LNCaP clone FGC (cell line): ENCODE measurements at places on chromosomes 11 and 22.

DNA sequence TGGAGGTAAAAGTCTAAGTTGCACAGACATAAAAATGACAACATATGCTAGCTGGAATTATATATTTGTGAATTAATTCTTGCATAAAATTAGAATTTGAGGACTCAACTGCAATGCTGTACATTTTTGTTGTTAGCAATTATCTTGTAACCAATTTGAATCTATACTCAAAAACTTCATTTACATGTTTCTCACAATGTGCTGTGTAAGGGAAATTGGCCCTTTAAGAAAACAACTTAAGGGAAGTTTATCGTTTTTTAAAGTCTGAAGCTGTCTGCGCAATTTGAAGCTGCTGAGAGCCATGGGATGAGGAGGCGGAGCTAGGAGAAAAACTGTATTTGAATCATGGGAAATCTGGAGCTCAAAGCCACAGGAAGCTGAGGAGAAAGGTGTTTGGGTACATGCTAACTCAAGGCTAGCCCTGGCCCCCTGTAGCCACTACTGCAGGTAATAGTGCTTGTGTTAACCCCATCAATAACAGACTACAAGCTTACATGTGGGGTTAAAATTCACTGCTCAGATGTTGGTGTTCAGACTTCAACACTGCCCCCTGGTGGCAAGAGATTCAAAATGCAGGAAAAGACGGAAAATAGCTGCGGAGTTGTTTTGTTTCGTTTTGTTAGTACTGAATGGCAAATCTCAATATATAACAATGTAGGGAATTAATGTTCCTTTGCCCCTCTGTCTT lies 126.1 kb downstream of the BRD1 start:
- no peak for DNase-seq

GRCh38 chr22:45863981-45864751 lies 112.8 kb downstream of the WNT7B start:
- DNase-seq = no peak

DNA sequence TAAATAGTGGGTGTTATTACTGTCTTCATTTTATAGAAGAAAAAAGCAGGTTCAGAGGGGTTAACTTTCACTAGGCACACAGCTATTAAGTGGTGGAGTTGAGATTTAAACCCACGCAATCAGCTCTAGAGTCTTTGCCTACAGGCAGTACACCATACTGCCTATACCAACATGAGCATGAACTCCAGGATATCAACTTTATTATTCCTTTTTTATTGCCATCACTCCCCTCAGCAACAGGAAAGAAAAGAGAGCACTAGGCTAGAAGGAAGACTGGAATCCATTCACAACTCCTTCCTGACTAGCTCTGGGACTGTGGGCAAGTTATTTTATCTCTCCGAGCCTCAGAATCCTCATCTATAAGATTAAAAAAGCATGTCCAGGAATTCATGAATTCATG lies 58.7 kb upstream of the FSHB start:
- no peak for DNase-seq

GRCh38 chr11:94790197-94790596 lies 22.0 kb downstream of the AMOTL1 start:
- no peak for DNase-seq

DNA sequence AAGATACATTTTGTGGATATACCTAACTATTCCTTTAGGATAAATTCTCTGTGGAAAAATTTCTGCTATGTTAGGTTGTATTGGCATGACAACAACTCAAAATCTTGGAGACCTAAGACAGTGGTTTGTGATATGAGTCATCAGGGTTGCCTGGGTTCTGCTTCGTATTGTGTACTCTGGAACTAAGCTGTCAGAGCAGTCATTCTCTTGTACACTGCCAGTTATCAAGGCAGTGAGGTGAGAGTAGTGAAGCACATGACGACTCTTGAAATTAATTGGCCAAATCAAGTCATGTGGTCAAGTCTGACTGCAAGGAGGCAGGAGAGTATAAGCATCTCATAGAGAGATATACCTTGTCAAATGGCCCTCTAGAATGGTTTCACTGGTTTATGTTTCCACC lies 104.4 kb downstream of the FANCF start:
- no peak for DNase-seq

GRCh38 chr11:11946878-11947277 lies 61.5 kb downstream of the DKK3 start:
- no peak for DNase-seq

GRCh38 chr11:133606124-133606523 lies 73.8 kb upstream of the OPCML start:
- no peak for DNase-seq

DNA sequence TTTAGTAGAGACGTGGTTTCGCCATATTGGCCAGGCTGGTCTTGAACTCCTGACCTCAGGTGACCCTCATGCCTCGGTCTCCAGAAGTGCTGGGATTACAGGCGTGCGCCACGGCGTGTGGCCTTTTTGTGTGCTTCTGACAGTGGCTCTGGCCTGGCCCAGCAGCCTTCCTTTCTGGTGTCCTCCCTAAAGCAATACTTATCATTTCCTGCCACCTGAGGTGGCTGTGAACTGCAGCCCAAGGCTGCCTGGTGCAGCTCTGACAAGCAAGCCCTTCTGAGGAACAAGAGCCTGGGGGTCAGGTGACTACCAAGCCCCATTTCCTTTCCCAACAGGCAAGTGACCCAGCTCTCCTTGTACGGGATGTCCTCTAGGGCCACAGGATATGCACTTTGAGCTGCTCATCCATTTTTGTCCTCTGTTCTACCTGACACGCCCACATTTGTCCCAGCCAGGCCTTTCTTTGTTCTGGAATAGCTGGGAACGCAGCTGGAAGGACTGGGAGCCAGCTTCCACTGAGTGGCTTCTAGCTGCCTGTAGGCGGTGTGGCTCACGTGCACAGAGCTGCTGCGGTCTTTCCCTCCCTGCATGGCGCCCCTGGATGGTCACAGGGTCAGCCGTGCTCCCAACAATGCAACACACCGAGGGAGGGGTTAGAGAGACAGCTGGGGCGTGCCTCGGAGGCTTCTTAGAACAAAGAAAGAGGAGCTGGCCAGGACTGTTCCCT lies 12.3 kb upstream of the BID start:
- no peak for DNase-seq

- no peak for DNase-seq
Observed at GRCh38 chr11:96279018-96279895, 63.7 kb downstream of the MAML2 start.

DNA sequence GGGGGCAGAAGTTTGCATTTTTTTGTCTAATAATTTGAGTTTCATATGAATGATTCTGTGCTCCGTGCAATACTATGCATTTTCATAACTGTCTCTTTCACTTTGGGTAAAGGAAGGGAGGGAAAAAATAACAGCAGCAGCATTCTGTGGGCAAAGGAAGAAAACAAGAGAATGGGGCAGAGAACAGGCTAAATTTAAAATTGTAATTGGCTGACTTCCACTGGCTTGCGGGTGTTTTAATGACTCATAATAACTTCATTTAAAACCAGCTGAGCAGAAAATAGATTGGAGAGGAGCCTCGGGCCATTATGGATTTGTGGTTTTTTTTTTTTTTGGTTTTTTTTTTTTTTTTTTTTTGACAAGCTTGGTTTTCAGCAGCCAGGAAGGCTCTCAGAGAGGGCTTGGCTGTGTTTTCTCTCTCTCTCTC lies 107.4 kb downstream of the ZBTB16 start:
- peak; percentile 75 for DNase-seq
